ENCODE measurements at places on chromosomes 3 and 15.

DNA sequence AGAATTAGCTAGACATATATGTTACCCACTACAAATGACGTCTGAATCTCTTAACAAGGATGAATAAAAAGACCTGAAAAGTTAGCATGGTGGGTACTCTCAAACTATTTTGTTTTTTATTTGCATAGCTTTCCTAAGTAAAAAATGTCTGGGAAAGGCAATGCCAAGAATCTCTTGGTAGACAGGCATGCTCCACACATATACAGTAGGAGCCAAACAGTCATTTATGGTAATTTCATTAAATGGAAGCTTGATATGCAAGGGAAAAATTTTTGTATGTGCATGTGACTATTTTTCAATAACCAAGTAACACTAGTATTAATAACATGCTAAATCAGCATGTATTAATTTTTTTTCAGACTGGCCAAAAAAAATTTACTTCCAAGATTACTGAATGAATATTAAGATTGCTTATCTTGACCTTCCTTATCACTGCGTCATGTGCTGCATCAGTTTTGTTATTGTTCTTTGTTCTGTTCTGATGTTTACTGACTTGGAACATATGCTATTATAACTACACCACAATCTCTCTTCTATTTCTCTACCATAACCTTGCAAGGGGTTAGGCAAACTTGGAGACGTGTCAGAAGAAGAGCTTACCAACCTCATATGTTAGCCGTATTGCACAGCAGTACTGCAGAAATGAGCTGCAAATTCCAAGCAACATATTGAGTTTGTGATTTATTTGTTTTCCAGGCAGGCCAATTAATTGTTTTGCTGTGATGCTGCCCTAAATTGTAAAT lies 255.3 kb downstream of the RBMS3 start:
- DNase-seq: no peak

DNA sequence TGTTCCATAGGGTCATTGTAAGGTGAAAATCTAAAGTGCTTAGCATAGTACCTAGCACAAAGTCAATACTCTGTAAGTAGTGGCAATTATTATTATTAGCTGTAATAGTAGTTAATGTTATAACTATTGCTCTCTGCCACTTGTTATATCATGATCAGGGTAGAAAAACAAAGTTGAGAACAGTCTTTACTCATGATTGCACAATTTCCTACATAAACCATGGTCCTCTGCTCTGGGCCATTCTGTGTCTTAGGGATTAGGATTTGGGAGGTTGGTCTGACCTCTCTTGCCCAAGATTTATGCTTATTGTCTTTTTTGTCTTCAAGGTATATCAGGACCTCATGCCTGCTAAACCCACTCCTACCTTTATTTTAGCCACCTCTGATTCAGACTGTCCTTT lies 4.3 kb upstream of the LRRC58 start:
- DNase-seq: no peak

- peak; percentile 75 for DNase-seq
Measured at GRCh38 chr3:157491136-157491535, 12.1 kb downstream of the VEPH1 start.

GRCh38 chr3:54358969-54359694 lies 236.8 kb downstream of the CACNA2D3 start:
- peak; percentile 88 for DNase-seq

DNA sequence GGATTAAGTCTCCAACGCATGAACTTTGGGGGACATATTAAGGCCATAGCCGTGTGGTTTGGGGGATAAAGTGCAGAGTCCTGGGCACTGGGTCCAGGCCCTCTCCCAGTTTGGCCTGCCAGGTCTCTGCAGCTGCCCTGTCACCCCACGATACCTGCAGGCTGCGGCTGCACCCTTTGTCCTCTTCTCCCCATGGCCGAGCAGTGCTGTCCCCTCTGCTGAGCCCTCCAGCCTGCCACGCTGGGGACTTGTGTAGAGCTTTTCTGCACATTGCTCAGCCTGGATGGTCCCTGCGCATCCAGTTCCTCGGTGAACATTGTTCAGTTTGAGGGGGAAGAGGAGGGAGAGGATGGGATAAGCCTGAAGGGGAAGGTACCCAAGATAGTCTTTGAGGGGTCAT lies 167.2 kb downstream of the APBA2 start:
- DNase-seq: no peak

GRCh38 chr3:48507256-48508061 lies 3.5 kb upstream of the SHISA5 start:
- DNase-seq: no peak

GRCh38 chr3:157069846-157070677 lies 89.9 kb downstream of the CCNL1 start:
- no peak for DNase-seq

DNA sequence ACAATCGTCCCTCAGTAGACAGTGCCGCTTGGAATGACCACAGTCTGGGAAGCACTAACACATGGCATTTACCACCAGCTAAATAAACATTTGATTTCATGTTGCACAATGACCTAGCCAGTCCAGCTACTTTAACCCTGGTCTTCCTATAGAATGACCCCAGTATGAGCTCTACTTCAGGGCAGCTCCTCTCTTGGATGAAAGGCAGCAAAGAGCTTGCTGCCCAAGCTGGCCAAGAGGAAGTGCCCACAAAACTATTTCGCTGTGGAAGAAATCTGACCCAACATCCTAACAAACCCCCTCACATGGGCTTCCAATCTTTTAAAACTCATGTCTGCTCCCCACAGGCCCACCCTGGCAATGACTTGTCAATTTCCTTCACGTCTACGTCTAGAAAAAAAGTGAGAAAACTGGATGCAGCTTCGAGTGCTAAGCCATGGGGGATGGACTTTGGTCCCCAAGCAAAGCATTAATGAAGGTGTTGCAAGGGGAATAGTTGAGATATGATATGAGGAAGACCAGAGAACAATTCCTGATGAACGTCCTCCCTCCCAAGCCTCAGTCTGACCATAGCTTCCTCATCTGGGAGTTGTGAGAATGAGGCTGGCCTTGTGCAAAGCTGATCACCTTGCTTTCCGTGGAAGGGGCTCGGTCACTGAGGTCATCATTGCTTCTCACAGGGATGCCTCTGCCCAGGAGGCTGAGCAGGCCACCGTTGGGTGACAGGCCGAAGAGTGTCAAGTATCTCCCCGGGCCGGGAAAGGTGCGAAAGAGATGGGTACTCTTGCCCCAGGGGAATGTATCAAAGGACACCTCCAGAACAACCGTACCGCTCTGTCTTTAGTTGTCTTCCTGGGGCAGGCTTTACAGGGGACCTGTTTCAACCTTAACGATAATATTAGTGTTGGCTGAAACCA lies 964 bp downstream of the SLC25A20 start:
- DNase-seq: no peak

GRCh38 chr15:74343127-74343796 lies 24.2 kb downstream of the CYP11A1 start:
- no peak for DNase-seq

GRCh38 chr15:38391191-38391590 lies 62.7 kb upstream of the FAM98B start:
- no peak for DNase-seq
